A673 (cell line): ENCODE measurements at places on chromosomes 7 and 10.

DNA sequence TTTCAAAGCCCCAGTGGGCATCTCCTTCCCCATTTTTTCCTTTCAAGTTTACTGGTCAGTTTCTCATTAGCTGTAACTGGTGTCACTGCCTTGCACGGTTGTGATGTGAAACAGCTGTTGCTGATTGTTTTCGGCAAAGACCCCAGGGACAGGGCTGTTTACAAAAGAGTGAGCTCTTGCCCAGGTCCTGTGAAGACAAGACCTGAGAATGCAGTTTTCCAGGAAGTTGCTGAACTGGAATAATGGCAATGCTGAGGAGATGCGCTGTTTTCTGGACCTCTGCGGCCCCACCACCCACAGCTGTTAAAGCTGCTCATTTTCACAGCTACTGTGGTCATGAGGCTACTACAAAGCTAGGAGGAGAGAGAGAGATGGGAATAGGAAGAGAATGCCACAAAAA lies 116.6 kb upstream of the RSU1 start:
- H3K4me3 ChIP-seq: no peak overlapping the region
- no peaks in the 10 kb centered on the region for H3K4me1 ChIP-seq

- no peak for DNase-seq
- no peak overlapping the region for H3K4me3 ChIP-seq
- H3K27me3 ChIP-seq: no peaks in the 10 kb centered on the region
- H3K4me1 ChIP-seq: no peaks in the 10 kb centered on the region
- no peaks in the 10 kb centered on the region for H3K36me3 ChIP-seq
- H3K27ac ChIP-seq: no peak overlapping the region
Observed at GRCh38 chr7:157668221-157668883, 331.5 kb downstream of the DNAJB6 start.

- no peak overlapping the region for H3K27ac ChIP-seq
- H3K4me1 ChIP-seq: peaks cover 12% of the 10 kb centered on the region
- no peaks in the 10 kb centered on the region for H3K36me3 ChIP-seq
- H3K4me3 ChIP-seq: no peak overlapping the region
- no peak for DNase-seq
- H3K27me3 ChIP-seq: no peaks in the 10 kb centered on the region
Observed at GRCh38 chr7:25087855-25088254, 37.2 kb downstream of the CYCS start.

DNA sequence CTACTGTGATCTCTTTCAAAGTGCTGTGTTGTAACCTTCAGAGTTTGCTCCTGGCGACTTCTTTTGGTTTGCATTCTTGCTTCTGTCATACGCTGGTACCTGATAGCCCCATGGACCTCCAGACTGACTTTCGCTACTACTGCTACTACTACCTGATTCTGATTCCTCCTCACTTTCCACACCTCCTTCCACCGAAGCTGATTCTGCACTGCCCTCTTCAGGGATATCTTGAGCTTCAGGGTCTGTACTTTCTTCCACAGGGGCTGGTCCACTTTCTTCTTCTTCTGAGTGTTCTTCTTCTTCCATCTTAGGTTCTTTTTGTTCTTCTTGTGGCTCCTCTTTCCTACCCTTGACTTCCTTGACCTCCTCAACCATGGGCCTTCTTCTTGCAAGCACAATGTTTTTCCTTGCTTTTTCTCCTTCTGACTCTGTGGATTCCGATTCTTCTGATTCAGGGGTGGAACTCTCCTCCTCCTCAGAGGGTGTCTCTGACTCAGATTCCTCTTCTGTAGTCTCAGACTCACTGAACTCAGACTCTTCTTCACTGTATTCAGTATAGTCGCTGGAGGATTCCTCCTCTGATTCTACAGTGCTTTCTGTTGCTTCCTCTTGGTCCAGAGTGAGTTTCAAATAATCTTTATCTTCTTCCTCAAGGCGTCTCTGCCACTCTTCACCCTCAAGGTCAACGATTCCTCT lies 992.2 kb downstream of the PCDH15 start:
- no peaks in the 10 kb centered on the region for H3K36me3 ChIP-seq
- H3K4me1 ChIP-seq: no peaks in the 10 kb centered on the region
- DNase-seq: no peak
- H3K27ac ChIP-seq: no peak overlapping the region
- no peak overlapping the region for H3K4me3 ChIP-seq

DNA sequence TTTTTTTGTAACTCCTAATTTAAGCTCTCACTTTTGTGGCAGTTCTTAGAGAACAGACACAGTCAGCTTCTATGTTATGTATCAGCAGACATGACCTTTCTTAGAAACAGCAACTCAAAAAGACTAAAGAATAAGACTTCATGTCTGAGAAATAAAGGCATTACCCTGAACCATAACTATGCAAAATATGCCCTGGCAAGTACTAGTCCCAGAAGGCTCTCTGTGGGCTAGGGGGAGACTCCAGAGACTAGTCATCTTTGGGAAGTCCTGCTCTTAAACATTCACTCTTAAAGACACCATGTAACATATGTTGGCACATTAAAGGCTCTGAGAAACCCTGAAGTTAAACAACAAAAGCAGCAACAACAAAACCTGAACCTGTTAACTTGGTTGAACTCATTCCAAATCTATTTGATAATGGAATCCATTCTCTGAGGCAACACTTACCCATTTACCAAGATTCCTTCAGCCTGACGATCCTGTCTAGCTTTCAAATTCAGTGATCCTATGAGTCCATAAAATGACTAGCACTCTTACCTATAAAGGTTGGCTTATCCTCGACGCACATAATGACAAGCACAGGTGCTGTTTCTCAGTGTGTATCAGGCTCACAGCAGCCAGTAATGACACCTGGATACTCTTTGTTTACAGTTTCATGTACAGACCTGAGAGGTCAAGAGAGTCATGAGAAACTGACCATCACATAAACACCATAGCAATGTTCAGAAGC lies 62.3 kb downstream of the OSBPL3 start:
- no peaks in the 10 kb centered on the region for H3K27me3 ChIP-seq
- H3K27ac ChIP-seq: no peak overlapping the region
- no peak for DNase-seq
- H3K36me3 ChIP-seq: no peaks in the 10 kb centered on the region

DNA sequence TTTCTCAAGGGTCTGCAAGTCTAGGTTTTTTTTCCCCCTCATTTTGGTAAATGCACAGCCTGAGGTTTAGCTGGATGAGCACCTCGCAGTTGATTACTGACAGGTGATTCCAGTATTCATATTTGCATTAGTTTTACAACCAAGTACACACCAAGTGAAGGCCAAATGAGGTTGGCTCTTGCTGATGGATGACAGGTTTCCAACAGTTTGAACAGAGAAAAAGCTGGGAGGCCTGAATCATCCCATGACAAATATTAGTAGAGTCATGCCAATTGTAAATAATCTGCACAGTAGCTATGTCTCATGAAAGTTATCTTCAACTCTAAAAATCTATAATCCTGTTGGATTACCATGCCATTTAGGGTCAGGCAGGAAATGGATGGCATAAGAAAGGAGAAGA lies 399.8 kb downstream of the HTR7 start:
- no peaks in the 10 kb centered on the region for H3K27me3 ChIP-seq
- H3K36me3 ChIP-seq: no peaks in the 10 kb centered on the region
- no peak overlapping the region for H3K4me3 ChIP-seq
- H3K27ac ChIP-seq: no peak overlapping the region

- H3K36me3 ChIP-seq: no peaks in the 10 kb centered on the region
- H3K27ac ChIP-seq: no peak overlapping the region
- H3K27me3 ChIP-seq: peaks cover 6% of the 10 kb centered on the region
- H3K4me3 ChIP-seq: no peak overlapping the region
- DNase-seq: no peak
Observed at GRCh38 chr7:143040209-143040715, 11.9 kb upstream of the OR6V1 start.

DNA sequence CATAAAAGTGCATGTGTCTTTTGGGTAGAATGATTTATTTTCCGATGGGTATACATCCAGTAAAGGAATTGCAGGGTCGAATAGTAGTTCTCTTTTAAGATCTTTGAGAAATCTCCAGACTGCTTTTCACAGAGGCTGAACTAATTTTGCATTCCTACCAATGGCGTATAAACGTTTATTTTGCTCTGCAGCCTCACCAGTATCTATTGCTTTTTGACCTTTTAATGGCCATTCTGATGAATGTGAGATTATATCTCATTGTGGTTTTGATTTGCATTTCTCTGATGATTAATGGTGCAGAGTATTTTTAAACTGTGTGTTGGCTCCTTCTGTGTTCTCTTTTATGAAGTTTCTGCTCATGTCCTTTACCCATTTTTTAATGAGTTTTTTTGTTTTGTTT lies 1020.1 kb downstream of the NXPH1 start:
- no peak overlapping the region for H3K4me3 ChIP-seq
- no peak for DNase-seq
- H3K27ac ChIP-seq: no peak overlapping the region
- no peaks in the 10 kb centered on the region for H3K27me3 ChIP-seq
- no peaks in the 10 kb centered on the region for H3K36me3 ChIP-seq
- no peaks in the 10 kb centered on the region for H3K4me1 ChIP-seq

DNA sequence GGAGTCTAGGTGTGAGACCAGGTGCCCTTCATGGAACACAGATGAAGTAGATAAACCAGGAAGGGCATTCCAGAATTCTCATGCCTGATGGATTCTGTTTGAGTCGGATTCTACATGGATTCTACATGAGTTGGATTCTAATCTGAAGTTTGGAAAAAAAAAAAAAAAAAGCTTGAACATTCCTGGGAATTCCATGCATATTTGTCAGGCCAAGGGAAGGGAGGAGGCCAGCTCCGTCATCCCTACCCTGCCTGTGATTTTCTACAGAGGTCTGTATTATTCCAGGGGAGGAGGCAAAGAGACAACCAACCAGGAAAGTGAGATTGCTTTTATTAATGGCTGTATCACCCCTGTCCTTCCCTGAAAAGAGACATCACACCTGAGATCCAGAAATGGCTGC lies 27.8 kb upstream of the EBLN1 start:
- H3K27me3 ChIP-seq: no peaks in the 10 kb centered on the region
- no peaks in the 10 kb centered on the region for H3K36me3 ChIP-seq
- no peak for DNase-seq
- H3K4me3 ChIP-seq: no peak overlapping the region
